ENCODE measurements at places on chromosomes 1 and 21.

GRCh38 chr1:32240140-32240951 is 6.7 kb upstream of the FAM167B start:
- no peak for DNase-seq

DNA sequence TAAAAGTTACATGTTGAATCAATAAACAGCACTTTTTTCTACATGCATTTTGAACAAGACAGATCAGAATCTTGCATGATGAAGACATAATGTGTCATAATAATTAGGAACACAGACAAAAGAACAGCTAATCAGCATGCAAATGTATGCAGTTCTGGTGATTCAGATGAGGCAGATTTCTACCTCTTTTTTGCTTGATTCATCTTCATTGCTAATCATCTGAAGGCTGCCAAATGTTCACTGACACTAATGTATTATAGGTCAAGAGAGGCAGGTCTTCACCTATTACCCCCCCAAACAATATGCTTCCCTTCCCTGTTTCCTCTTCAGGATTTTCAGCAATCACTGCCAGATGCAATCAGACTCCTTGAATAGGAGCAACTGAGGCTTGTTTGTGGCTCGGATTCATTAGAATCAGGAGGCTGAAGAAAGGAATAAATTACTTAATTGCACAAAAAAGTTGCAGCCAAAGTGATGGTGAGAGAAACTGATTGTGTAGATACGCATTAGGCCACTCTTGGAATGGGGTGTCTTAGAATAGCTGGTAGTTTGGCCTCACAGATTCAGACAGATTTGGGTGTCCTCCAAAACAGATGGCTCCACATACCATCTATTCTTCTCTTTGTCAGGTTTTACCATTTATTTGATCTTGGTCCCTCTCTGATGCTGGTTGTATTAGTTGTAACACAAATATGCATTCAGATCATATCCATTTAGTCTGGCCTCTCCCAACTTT is 275.4 kb downstream of the RPS6KC1 start:
- DNase-seq, result no peak

GRCh38 chr1:73886716-73887115 is 311.3 kb downstream of the LRRIQ3 start:
- no peak for DNase-seq

GRCh38 chr1:152912900-152913299 is 4.6 kb downstream of the IVL start:
- DNase-seq, result no peak

DNA sequence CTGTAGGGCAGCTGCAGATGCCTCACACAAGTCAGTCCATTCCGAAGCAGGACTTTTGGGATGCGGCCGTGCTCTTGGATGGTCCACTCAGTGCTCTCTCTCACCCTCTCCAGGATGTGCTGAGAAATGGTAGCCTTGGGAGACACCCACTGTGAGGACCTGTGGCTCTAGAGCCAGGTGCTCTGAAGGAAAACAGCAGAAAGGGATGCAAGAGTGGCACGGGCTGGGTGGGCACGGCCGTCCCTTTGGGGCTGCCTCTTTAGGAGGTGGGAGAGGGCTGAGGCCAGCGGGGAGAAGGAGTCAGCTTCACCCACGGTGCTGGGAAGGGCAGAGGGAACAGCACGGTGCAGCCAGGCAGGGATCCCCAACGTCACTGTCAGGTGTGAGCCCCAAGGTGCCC is 106.1 kb downstream of the RIPK4 start:
- DNase-seq, result no peak

DNA sequence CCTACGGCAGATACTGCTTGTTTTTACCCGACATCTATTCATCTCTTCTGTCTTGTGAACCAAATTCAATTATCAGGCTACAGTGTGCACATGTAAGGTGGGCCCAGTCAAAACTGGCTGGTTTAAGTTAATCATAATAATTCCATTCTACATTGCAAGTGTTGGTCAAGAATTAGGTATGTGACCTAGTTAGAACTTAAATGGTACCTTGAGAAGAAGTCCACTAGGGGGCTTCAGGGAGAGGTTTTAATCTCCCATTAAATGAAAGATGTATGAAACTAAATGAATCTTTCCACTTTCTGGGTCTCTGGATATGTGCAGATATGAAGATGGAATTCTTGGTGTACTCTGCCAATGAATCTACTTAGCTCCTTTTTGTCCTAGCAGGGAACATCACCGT is 187.1 kb downstream of the CDC42BPA start:
- DNase-seq, result no peak

DNA sequence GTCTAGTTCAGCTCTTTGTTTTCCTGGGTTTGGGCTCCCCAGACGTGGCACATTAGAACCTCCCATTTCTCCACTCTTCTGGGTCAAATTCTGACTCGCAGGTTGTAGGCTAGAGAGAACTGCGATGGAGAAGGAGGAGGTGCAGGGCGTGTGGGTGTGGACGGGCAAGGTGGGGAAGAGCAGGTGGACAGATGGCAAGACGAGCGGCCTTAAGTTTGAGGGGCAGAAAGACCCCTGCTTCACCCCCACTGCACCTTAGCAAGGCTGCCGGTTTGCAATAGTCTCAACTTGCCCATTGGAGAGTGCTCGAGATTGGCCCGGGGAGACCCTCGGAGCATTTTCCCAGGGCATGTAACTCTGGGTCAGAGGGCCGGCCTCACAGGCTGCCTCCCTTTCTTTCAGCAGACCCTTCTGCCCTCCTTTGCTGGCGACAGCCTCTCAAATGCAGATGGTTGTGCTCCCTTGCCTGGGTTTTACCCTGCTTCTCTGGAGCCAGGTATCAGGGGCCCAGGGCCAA is 1.7 kb downstream of the IL24 start:
- DNase-seq, result no peak

- no peak for DNase-seq
Observed at GRCh38 chr1:112548547-112548946, 39.8 kb downstream of the WNT2B start.

GRCh38 chr1:14010476-14010875 is 310.5 kb downstream of the PRDM2 start:
- DNase-seq, result no peak

GRCh38 chr1:248618878-248619277 is 16.0 kb downstream of the OR2T11 start:
- peak; percentile 39 for DNase-seq

- no peak for DNase-seq
Observed at GRCh38 chr1:229370601-229371021, 27.8 kb upstream of the CCSAP start.

DNA sequence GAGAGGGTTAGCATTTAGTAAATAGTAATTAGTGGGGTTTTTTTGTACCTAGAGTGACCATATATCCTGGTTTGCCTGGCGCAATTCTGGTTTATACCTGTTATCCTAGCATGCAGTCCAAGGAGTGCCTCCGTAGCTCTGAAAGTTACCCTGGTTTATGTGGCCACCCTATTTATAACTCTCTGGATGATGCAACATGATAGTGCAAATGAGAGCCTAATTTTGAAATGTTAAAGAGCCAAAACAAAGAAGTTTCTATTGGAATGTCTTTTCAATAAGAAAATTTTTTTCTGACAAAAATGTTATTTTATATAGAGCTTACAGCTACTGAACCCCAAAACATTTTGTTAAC is 5.7 kb downstream of the AHCYL1 start:
- no peak for DNase-seq

GRCh38 chr1:19892129-19892528 is 9.9 kb downstream of the OTUD3 start:
- DNase-seq, result no peak

DNA sequence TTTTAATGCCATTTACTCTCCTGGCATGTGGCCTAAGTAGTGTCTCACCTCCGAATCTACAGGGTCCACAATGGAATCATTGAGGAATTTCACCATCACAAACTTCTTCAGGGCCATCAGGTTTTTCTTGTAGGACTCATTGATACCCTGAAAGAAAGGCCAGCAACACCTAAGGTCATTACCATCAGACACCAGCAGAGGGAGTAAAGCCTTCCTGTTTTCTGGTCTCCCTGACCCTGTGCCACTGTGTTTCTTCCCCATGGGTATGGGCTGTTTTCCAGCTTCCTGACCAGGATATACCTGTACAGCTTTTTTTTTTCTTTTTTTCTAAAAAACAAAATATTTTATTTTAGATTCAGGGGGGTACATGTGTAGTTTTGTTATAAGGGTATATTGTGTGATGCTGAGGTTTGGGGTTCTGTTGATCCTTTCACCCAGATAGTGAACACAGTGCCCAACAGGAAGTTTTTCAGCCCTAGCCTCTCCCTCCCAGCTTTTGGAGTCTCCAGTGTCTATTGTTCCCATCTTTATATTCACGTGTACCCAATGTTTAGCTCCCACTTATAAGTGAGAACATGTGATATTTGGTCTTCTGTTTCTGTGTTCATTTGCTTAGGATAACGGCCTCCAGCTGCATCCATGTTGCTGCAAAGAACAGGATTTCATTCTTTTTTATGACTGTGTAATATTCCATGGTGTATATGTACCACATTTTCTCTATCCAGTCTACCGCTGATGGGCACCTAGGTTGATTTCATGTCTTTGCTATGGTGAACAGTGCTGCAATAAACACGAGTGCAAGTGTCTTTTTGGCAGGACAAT is 18.3 kb downstream of the PPT1 start:
- no peak for DNase-seq

GRCh38 chr21:45634511-45635183 is 8.9 kb upstream of the PCBP3 start:
- no peak for DNase-seq

GRCh38 chr1:55546553-55546952 is 331.4 kb upstream of the USP24 start:
- DNase-seq, result no peak

Measured in activated naive CD4-positive, alpha-beta T cell (primary cell).